ENCODE measurements at places on chromosomes 13 and 19.

GRCh38 chr13:69820180-69820579, 287.4 kb upstream of the ATXN8OS start:
- no peak for DNase-seq

DNA sequence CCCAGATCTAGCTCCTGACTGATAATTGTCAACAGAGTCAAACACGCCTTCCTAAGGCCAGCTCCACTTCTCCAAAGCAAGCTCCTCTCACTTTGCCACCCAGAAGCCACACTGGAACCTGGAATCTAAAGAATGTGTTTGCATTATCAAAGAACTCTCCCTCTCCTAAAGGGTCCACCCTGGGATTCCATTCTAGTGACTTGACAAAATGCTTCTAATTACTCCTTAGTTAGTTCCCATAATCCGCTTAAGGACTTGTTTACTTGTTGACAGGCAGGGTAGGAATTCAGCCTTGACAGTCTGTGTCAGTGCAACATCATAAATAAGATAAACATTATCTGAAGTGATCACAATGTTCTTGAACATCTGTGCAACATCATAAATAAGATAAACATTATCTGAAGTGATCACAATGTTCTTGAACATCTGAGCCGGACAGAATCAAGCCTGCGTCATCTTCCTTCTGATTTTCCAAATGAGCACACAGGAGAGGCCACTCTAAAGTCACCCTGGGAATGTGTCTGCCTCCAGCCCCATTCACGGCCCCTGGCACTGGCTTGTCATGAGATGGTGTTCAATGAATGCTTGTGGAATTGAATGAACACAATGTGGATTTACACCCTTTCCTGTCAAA, 512.1 kb downstream of the IRS2 start:
- DNase-seq: no peak

GRCh38 chr19:10137751-10138682, 18.3 kb upstream of the EIF3G start:
- DNase-seq: no peak

DNA sequence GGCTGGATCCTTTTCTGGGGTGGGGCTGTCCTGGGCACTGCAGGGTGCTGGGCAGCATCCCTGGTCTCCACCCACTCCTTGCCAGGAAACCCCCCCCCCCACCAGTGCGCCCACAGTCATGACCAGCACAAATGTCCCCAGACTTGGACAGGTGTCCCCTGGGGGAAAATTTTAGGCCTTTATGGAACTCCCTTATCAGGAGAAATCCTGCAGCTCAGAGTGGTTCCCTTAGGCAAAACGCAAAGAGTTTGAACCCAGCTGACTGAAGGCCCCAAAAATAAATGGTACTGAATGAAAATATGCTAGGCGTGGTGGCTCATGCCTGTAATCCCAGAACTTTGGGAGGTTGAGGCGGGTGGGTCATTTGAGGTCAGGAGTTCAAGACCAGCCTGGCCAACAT, 51.8 kb downstream of the GADD45B start:
- DNase-seq: no peak

GRCh38 chr19:51901860-51902259, 3.0 kb downstream of the ZNF649 start:
- DNase-seq: no peak

DNA sequence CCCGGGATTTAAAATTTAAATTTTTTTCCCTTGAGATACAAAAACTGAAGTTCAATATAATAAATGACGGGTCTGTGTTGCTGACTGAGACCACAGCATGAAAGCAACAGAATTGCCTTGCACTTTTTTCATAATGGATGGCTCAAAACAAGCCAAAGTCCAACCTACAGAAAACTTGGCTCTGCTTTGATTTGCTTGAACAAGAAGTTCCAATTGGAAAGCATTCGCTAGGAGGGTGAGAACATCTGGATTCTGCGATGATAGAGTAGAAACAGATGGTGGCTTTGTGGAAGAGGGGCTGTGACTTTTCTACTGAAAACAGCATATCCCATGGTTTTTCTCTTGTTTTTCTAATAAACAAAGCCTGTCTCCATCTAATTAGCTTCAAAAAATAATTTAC, 46.4 kb downstream of the THSD1 start:
- DNase-seq: no peak

DNA sequence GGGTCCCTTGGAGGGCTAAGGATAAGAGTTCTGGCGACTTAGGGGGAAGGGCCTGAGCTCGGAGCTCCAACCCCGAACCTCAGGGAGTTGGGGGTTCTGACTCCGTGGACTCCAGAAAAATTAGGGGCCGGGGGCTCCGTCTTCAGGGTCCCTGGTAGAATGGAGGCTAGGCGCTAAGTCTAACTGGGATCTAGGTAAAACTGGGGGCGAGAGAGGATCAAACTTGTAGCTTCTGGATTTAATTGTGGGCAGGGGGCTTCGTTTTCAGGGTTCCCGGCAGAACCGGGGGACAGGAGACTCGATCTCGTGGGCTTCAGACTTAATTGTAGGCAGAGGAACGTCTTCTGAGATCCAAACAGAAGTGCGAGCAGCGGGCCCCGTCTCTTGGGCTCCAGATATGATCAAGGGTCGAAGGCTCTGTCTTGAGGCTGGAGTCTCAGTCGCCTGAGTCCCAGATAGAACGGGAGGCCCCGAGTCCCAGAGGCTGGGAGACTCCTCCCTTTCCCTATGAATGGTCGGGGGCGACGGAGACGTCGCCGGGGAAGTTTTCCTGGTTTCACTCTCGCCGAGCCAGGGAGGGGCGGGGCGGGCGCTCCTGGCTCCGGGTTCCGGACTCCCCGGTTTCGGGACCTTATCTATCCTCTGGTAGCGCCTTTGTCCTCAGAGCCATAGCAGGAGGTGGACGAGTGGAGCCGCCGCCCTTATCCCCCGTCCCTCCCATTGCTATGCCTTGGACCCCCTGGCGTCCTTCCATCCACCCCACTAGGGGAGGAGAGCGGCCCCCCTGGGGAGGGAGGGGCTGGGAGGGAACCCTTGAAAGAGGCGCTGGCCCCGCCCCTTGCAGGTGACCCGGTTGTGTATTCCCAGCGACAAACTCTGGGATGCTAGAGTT, 1.3 kb downstream of the NECTIN2 start:
- DNase-seq: peak; percentile 61

DNA sequence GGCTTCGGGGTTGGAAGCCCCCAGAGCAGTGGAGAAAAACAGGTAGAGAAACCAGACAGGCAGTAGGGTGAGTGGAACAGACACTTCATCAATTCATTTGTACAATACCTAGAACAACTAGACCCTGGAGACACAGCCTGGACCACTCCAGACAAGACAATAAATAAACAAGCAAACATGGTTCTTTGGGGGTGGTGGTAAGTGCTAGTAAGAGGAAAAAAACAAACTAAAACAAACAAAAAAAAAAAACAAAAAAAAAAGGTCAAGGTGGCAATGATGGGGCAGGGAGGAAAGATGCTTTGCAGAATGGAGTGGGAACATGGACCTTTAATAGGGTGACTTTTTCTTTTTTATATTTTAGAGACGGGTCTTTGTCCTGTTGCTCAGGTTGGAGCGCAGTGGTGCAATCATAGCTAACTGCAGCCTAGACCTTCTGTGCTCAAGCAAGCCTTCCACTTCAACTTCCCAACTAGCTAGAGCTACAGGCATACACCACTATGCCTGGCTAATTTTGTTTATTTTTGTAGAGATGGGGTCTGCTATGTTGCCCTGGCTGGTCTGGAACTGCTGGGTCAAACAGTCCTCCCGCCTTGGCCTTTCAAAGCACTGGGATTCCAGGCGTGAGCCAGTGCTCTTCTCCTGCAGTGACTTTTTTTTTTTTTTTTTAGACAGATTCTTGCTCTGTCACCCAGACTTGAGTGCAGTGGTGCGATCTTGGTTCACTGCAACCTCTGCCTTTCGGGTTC, 3.1 kb downstream of the JUNB start:
- DNase-seq: no peak

Measured in right renal cortex interstitium (tissue), 3 donors.